ENCODE measurements at places on chromosomes 1 and 21. TPM values are rescaled to one million over a fixed set of nuclear protein-coding genes. Genes with fewer than 3 reads are reported as not detected.

The RGS16 gene
- total RNA-seq: 0.14 TPM

The TRIM67 gene
- not detected for total RNA-seq

The C1orf198 gene
- total RNA-seq: 41.4 TPM

The ARHGEF16 gene
- 0.14 TPM for total RNA-seq
